ENCODE measurements at places on chromosomes 2 and 18.

GRCh38 chr2:773256-774160, 96.3 kb upstream of the TMEM18 start:
- DNase-seq: no peak

GRCh38 chr2:60486067-60486466, 67.4 kb downstream of the BCL11A start:
- DNase-seq: no peak

DNA sequence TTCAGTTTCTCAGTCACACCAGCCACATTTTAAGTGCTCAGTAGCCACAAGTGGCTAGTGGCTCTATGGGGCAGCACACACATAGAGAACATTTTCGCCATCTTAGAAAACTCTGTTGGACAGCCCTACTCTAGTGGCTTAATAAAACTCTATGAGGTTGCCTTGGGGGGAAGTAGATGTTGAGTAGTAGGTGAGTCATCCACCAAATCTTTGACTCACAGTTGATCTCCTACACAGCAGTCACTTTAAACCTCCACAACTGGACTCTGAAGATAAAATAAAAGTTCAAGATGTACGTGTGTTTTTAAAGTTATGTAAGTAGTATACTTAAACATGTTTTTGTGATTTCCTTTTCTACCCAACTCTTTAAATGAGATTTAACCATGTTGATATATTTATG, 379.0 kb downstream of the SETBP1 start:
- DNase-seq: no peak

DNA sequence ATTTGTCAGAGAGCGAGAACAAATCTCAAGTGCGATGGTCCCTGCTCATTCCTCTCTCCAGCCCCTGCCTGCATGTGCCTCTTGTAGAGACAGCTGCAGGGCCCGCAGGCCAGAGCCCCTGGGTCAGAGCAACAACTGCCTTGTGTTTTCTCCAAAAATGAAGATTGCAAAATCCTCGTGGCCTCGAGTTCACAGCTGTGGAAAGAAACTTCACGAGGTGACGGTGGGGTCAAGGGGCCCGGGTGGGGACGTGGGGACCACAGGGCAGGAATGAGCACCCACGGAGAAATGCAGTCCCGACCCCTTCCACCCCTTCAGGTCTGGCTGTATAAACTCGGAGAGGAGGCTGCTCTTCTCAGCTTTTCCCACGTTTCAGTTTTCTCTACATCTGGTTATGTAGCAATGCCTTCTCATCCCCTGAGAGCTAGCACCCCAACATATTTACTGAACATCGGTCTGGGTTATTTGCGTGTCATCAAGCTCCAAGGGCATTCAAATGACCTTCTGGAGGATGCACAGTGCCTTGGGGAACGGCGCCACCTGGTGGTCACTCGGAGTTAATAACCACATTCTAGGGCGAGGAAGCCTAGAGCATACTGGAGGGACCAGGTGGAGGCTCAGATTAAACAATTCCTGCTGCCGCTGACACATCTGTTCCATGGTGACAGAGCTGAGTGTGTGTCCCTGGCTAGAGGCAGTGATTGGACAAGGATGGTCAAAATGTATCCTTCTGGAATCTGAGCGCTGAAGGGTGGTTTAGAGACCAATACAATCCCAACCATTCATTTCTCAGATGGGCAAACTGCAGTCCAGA, 91.4 kb upstream of the CYRIA start:
- peak; percentile 40 for DNase-seq

GRCh38 chr2:232476791-232477190, 10.8 kb downstream of the ECEL1 start:
- no peak for DNase-seq

DNA sequence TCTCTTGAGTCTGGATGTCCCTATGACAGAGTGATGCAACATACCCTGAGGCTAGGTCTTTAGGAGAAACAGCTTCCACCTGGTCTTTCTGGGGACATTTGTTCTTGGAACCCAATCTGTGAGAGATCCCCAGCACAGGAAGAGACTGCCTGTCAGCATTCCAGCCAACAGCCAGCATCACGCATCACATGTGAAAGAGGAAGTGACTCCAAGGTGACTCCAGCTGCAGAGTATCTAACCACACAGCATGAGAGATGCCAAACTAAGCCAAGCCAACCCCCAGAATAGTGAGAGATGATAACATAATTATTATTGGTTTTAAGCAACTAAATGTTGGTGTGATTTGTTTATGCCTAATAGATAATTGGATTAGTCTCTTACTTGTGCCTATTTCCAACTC, 35.7 kb downstream of the C18orf63 start:
- no peak for DNase-seq
